ENCODE measurements at places on chromosomes 6 and 20.

- no peak for DNase-seq
Measured at GRCh38 chr20:43444107-43444506, 13.6 kb upstream of the SRSF6 start.

- no peak for DNase-seq
Measured at GRCh38 chr6:307065-307814, 15.0 kb downstream of the DUSP22 start.

GRCh38 chr6:87654122-87654521, 47.9 kb downstream of the AKIRIN2 start:
- no peak for DNase-seq

GRCh38 chr6:142566628-142567396, 265.0 kb downstream of the ADGRG6 start:
- DNase-seq, result peak; percentile 55

DNA sequence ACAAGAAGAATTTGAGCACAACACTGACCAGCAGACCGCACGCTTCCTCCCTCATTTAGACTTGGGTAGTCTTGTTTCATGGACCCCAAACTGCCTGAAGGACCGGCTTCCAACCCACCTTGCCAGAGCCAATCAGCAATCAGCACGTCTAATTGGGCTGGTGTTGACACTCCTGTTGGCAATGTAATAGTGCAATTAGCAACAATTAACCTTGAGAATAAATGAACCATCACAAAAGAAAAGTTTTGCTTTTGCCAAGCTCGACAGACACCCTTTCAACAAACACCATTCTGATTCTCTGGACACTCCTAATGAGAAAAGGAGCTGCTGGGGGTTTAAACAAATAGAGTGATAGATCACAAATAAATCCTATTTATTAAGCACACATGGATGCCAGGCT, 61.0 kb downstream of the EDN3 start:
- no peak for DNase-seq

DNA sequence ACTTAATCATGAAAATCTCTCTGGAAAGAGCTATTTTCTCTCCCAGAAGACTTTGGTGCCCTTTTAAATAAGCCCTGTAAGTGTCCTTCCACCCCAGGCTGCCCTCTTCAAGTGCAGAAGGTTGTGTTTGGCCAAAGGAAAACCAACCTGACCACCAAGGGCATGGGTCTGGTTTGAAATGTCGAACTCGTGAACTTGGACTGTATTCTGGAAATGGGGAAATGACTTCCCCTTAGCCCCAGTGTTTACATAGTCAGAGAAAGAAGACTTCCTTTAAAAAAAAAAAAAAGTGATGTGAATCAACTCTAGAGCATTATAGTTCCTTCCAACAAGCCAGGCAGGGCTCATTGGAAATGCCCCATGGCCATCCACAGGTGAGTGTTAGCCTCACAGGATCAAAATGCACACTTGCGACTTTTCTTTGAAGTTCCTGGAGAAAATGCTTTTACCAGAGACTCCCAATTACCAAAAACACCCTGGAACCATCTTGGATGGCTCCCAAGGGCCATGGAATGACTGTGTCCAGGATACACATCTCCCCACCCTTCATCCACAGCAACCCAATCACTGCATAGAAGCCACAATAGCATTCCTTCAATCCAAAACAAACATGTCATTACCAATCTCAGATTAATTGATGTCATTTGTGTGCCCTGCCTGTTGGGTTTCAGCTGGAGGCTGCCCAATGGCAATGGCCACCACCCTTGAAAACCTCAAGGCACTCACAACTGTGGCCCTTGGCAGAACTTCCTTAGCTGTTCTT, 133.8 kb downstream of the CLIC5 start:
- DNase-seq, result no peak

DNA sequence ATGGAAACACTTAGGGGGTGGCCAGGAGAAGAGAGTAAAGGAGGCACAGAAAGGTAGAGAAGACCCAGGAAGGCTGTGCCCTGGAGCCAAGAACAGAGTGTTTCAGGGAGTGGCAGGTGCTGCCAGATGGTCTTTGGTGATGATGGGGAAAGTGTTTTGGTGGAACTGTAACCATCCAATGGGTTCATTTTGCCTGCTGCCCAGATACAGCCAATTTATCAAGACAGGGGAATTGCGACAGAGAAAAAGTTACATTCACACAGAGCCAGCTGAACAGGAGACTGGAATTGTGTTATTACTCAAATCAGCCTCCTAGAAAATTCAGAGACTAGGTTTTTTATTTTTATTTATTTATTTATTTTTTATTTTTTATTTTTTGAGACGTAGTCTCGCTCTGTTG, 5.2 kb downstream of the ZNF341 start:
- no peak for DNase-seq

DNA sequence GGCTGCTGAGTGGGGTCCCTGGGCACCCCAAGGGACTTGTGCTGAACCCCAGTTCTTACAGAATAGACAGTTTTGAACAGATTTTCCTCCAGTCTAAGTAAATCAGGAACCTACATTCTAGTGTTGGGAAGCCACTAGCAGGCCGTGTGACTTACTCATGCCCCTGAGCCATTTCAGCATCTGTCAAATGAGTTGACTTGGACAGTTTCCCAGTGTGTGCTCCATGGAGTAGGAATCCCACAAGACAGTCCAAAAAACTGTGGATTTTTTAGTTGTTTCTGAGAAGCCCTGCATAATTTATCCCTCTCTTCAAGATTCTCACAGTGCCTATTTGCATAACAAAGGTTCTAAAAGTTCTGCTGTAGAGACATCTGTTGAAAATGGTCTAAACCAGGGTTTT, 2.1 kb downstream of the GABRR2 start:
- no peak for DNase-seq

DNA sequence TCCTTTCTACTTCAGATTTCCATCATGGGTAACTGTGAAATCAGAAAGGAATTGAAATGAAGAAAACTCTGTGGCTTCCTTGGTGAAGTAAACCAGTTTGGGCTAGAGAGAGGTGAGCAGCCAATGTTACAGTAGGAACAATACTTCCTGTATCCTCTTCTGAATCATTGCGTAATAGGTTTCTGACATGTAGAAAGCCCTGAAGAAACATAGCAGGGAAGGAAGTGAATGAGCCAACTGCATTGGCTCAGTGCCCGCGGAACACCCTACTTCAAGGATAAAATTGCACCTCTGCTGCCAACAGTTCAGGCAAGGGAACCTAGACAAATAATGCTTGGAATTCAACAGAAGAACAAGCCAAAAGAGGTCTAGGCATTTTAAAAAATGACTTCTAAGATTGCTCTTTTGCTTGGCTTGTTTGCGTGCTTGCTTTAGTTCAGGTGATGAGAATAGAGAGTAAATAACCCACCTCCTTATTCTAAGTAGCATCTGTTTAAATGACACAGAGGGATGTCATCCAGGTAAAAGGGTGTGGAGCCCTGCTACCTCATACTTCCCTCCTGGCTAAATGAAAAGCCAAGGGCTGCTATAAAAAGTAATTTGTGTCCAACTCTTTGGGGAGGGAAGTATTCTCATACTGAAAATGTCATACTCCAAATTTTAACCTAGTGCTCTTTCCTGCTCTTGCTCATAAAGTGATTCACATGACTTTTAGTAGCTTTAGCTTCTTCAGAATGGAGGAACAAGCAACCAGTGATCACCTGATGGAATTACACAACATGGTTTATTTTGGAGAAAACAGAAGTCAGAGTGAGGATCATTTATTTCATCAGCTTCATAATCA, 30.0 kb upstream of the AKIRIN2 start:
- DNase-seq, result peak; percentile 20

DNA sequence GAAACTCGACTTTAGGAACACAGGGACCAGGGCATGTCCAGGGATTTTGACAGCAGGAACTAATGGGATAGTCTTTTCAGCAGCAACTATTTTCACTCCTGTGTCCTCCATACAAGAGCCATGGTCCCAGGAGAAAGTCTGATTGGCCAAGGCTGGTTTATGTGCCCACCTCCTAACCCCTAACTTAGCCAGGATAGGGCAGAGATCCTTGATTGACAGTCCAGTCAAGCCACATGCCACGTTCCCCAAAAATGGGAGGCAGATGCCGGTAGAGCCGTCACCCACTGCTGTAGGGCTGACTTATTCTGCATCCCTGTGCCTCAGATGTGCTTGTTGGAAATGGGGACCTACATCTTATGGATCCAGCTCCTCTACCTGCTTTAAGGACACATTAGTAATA, 22.3 kb downstream of the SLC2A10 start:
- DNase-seq, result no peak

- no peak for DNase-seq
Measured at GRCh38 chr6:143741480-143741879, 63.7 kb downstream of the PHACTR2 start.

DNA sequence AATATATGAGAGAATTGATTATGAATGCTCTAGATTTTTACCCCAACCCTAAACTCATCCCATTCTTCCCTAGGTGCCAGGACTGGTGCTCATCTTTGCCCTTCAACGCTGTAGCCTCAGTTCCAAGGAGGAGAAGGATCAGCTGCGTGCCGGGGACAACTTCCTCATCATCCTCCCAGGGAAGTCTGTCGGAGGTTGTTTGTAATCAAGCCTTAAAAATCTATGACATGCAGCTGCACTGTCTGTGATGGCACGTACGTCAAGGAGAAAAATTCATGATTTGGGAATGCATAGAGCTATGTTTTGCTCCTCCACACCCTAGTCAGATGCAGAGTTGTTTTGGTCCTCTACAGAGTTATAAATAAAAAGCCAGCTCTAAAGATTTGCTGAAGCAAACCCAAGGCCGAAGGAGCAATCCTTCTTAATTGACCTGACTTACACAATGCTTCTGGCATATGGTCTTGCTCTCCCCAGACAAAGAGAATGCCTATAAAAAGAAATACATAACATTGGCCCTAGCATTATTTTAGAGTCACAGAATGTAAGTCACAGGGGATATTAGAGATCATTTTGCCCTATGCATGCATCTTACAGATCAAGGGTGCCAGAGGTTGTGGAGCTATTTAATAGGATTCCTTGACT, 244.2 kb downstream of the HIVEP2 start:
- DNase-seq, result no peak

- peak; percentile 21 for DNase-seq
Measured at GRCh38 chr6:13194852-13195251, 133.5 kb downstream of the TBC1D7 start.

- peak; percentile 3 for DNase-seq
Measured at GRCh38 chr6:165098165-165098564, 211.2 kb downstream of the C6orf118 start.

DNA sequence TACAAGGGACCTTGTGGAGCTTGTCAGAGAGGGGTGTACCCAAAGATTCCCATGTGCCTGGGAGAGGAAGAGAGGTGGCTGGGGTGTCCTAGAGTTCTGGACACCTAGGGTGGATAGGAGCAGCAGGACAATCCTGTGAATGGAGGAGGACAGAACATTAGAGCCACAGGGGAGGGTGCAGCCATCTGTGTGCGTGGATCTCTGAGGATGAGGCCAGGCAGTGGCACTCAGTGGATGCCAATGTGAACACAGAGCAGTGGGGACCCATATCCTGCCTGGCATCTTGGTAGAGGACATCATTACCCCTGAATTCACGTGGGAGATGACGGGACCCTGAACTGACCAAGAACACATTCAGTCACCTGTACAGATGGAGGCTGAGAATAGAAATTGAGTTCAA, 205.3 kb downstream of the CD83 start:
- no peak for DNase-seq

- no peak for DNase-seq
Measured at GRCh38 chr6:49698478-49698877, 14.9 kb downstream of the CRISP2 start.

GRCh38 chr6:138690975-138691594, 82.5 kb upstream of the CCDC28A start:
- no peak for DNase-seq

DNA sequence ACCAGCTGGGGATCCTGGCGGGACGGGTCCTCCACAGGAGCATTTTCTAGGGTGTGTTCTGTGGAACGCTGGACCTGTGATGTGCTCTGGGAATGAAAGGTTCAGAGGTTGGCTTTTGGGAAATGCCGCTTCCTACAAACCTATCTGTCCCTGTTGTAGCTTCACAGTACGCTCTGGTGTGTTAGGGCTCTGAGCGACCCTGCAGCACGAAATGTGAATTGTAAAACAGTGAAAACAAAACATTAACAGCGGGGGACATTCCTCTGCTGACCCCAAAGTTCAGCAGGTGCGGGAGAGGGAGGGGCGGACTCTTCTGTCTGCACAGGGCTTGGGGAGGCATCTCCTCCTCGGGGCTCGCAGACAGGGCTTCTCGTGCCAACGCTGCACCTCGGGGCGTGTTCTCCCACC, 155.9 kb downstream of the NRN1 start:
- DNase-seq, result no peak

GRCh38 chr6:9623228-9623832, 791.5 kb downstream of the TFAP2A start:
- no peak for DNase-seq

DNA sequence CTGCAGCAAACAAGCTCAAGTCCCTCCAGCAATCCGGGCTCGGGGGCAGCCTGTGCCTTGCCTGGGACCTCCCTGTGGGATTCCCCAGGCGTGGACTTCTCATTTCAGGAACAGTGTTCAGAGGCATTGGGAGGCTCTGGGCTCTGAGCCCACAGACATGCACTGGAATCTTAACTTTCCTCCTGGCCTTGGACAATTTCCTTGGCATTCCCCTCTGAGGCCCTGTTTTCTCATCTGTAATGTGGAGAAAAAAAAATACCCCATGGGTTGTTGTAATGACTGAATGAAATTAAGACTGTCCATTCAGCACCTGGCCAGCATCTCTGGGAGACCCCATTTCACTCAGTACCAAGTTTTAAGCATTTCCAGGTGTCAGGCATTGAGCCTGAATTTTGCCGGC, 17.6 kb downstream of the BPIFB4 start:
- no peak for DNase-seq

DNA sequence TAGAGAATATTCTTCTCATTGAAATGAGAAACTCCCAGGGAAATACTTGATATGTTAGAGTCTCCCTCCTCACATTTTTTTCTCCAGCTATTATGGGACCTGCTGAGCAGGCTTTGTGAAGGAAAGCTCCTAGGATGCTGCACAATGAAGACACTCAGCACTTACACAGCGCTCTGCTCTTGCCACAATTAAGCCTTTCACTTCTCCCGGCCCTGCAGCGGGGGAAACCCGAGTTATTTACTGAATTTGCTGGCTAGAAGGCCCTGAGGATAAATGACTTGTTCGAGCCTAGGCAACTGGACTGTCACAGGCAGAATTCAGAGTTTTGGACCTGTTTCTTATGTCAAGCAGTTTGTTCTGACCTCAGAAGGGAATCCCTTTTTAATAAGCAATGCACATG, 102.0 kb downstream of the MAP3K7 start:
- no peak for DNase-seq

- DNase-seq, result peak; percentile 21
Measured at GRCh38 chr6:16409531-16410441, 171.4 kb downstream of the GMPR start.
